ENCODE measurements at places on chromosomes 11 and 22.

GRCh38 chr11:114263513-114264170 lies 32.6 kb upstream of the NNMT start:
- DNase-seq = no peak

- no peak for DNase-seq
Observed at GRCh38 chr11:126736682-126737572, 263.6 kb downstream of the KIRREL3 start.

GRCh38 chr22:37362621-37363020 lies 64.7 kb downstream of the ELFN2 start:
- DNase-seq = no peak

- no peak for DNase-seq
Observed at GRCh38 chr11:84626256-84626655, 1000.9 kb downstream of the DLG2 start.

All from AG08395 (cell line).